ENCODE measurements at places on chromosomes 3 and 15.

DNA sequence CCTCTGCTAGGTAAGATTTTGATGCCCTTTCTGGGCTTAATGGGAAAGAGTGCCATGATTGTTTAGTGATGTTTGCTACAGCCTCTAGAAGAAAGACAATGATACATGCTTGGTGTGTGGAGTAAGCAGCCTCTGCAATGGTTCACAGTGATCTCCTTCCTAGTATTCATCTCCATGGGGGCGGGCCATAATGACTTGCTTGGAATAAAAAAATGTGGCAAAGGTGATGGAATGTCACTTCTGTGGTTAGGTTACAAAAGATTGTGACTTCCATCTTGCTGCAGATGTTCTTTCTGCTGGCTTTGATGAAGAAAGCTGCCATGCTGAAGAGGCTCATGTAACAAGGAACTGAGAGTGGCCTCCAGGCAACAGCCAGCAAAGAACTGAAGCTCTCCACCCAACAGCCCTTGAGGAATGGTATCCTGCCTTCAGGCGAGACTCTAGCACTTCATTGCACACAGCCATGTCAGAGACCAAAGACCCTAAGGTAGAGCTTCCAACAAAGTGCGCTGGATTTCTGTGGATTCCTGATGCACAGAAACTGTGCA, 139.1 kb upstream of the LRIG1 start:
- no peak for DNase-seq

GRCh38 chr3:13044496-13045240, 28.6 kb downstream of the IQSEC1 start:
- DNase-seq: no peak

GRCh38 chr3:183484431-183485075, 56.1 kb upstream of the MCF2L2 start:
- DNase-seq: no peak

DNA sequence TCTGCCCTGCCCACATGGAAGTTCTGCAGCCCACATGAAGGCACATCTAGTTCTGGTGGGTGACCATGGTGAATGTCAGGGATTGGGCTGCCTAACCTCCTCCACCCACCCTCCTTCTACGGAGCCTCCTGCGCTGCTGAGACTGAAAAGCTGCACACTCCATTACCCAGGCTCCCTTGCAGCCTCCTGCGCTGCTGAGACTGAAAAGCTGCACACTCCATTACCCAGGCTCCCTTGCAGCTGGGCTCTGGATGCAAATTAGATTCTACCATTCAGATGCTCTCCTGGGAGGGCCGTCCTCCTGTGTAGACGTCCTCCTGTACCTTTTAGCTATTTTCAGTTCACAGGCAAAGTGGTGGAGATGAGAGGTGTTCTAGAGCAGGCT, 32.1 kb downstream of the POMGNT2 start:
- DNase-seq: no peak

GRCh38 chr3:69926385-69926784, 73.1 kb upstream of the SAMMSON start:
- no peak for DNase-seq

DNA sequence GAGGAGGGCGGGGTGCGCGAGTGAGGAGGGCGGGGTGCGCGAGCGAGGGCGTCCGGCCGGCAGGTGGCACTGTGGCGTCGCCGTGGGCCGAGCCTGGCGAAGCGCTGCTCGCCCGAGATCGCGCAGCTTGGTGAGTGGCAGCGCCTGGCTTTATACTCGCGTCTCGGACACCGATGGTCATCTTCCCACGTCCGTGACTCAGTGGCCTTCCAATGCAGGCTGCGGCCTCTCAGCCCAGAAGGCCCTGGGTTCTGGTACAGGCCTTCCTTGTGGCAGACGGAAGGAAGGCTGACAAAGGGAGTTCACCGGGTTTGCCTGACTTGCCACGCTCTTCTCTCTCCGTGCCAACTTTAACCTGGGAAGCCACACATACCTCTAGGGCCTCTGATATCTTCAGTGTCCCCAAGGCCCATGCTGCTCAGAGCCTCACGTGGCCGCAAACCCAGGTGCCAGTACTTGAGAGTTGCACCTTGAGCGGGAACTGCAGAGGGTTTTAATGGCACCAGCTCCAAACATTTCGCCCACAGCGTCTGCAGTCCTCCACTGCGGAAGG, 195.3 kb upstream of the LYSMD4 start:
- DNase-seq: no peak

- no peak for DNase-seq
Observed at GRCh38 chr15:58069008-58069407, 3.5 kb upstream of the ALDH1A2 start.

DNA sequence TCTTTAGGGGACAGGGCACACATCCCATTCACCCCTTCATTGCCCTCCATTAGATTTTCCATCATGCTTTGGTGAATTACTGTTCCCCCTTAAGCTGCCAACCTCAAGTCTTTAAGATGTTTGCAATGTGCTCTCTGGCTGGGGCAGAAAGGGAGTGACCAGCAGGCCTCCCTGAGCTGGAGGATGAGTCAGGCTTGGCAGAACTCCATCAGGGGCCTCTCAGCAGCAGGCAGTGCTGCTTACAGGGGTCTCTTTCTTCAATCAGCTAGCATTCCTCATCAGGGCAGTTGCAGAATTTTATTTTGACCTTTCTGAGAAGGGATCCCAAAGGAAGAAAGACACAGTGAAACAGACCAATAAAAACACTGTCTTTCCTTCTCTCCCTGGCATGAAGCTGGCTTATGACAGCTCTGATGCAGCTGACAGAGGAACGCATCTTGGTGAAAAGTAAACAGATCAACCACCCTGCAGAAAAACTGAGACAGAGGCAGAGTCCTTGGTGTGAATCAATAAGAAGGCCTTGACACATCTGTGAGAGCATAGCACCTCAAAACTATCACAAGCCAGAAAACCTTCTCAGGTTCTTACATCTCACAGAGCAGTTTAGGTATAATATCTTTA, 88.7 kb upstream of the MRPL3 start:
- no peak for DNase-seq

DNA sequence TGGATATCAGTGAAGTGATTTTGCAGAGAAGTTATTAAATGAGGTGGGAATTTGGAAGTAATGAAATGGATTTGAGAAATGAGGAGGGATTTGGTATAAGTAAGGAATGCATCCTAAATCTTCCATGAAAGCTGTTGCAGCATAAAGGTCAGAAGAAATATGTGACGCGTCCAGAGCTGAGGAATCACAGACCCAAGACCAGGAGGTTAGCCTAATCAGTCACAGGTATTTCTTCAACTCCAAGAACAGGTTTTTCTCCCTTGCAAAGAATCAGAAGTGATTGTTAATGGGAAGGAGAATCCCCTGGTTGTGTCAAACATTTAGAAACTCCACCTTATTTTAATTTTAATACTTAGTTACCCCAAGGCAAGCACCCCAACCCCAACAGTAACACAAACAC, 253.2 kb downstream of the MEX3B start:
- DNase-seq: no peak

- no peak for DNase-seq
Observed at GRCh38 chr15:45589256-45589655, 2.1 kb downstream of the BLOC1S6 start.

GRCh38 chr3:15983693-15984092, 185.9 kb upstream of the ANKRD28 start:
- no peak for DNase-seq

GRCh38 chr3:30711151-30711550, 104.8 kb downstream of the TGFBR2 start:
- no peak for DNase-seq

DNA sequence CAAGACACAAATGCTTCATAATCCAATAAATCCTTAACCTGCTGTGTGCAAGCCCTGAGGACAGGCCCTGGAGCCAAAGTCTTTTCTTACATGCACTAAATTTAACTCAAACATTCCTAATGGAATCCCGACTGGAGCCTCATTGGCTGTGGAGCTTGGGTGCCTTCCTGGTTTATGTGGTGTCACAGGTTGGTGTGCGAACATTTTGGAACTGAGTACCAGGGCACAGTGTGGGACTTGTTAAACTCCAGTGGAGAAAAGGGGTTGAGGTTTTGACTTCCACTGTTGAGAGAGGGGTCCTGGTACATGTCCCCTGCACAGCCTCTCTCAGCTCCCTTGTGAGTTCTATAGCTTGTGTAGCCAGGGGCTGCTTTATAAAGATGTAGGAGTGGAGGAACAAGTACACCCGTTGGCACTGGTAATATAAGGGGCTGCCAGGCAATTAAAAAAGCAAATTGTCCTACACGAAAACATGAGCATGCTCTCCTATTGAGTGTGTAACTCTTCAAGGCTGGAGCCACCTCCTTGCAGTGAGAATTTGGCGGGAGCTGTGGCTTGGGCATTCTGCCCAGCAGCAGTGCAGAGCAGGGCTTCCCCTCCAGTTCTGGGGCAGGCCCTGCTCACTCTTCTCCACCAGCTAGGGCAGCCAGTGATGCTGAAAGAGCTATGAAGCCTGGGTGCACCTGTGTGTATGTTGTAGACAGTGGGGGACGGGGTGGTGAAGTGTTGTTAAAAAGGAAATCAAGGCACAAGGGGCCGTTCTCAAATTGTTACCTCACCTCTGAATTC, 218.1 kb downstream of the CLSTN2 start:
- no peak for DNase-seq

DNA sequence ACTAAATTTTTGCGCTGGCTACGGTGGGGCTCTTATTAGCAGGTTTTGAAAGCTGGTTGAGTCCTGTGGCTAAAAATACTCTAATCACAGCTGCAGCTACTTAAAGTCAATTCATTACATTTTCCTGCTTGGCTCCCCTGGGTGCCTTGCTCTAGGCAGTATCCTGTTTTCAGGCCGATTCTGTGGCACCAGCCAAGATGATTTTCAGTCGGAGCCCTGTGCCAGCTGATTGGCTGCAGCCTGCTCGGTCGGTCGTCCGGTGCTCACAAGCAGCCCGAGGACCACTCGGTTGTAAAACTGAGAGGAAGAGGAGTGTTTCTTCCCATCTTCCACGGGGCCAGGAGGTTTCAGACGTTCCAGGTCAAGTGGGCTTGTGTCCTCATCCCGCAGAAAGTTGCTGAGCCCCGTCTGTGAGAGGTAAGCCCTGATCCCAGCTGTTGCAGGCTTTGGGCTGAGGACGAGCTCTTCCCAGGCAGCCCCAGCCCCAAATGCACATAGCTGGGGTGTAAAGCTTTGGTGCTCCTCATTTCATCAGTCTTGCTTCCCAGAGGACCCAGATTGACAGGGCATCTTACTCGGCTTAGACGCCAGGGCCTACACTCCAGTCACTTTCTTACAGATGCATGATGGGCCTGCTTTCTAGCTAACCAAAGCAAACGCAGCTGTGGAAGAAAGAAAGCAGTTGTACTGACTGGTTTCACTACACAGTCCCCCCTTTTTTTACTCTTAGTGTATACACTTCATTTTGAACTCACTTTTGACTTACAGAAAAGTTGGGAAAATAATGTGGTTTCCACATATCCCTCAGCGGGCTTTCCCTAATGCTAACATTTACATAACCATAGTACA, 15.9 kb downstream of the LYSMD4 start:
- DNase-seq: no peak

DNA sequence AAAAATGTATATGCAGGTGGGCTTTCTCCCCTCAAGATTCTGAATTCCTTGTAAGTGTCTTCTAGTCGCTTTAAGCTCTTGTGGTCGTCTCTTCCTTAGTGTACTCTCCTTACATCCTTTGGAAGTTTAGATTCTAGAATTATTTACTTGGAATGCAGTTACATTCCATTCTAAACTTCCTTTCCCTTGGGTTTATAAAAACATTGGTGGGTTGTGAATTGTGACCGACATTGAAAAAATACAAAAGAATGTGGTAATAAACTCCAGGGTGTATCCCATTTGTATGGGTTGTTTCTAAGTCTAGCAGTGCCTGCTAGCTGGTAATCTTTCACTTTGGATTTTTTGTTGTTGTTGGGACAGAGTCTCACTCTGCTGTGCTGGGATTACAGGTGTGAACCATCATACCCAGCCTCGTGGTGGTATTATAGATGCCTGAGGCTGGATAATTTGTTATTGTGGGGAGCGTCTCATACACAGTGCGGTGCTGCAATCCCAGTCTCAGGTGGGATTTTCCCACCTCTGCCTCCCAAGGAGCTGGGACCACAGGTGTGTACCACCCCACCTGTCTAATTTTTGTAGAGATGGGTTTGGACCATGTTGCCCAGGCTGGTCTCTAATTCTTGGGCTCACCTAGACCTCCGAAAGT, 9.1 kb downstream of the CHD2 start:
- no peak for DNase-seq

- no peak for DNase-seq
Observed at GRCh38 chr3:10743366-10744097, 72.5 kb upstream of the SLC6A11 start.

DNA sequence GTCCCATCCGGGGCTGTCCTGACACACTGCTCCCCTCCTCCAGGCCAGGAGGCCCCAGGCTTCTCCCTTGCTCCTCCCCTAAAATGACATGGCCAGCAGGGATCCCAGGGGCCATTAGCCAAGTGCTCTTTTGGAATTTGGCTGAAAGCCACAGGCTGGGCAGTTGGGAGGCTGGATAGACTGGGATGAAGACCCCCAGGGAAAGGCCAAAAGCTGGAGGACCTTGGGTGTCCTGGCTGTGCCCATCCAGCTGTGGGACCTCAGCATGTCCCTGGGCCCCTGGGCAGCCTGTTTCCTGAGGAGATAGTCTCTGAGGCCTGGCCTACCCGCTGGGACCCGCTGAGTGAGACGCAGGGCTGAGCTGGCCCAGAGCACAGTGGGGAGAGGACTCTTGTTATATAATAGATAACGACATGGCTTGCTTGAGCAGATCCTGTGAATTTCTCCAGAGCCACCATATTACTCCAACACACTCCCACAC, 5.7 kb upstream of the PDE8A start:
- DNase-seq: no peak

DNA sequence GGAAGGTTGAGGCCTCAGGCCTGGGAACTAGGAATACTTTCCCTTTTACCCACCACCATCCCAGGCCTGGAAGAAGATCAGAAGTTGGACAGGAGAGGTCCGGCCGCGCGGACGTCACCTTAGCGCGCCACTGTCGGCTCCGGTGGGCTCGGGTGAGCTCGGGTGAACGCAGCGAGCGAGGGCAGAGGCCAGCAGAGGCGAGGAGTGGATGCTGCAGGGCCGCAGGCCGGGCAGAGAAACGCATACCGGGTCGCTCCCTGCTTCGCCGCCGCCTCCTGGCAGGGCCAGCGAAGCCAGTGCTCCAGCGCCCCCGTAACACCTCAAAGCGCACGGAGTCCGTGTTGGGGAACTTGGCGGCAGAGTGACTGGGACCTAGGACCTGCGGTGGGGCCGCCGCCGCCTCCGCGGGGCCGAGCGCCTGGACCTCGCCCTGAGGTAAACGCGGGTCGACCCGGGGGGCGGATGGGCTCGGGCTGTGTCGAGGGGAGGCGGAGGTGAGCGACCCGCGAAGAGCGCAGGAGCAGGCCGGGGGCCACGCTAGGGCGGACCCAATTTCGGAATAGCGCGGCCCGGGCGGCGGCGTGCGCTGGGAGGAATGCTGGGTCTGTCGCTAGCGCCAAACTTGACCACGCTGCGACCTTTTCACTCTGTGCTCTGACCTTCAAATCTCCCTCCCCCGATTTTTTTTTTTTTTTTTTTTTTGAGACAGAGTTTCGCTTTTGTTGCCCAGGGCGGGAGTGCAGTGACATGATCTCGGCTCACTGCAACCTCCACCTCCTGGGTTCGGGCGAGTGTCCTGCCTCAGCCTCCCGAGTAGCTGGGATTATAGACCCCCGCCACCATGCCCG, 1.6 kb downstream of the CYP11A1 start:
- DNase-seq: no peak
